ENCODE measurements at places on chromosomes 16 and 17.

DNA sequence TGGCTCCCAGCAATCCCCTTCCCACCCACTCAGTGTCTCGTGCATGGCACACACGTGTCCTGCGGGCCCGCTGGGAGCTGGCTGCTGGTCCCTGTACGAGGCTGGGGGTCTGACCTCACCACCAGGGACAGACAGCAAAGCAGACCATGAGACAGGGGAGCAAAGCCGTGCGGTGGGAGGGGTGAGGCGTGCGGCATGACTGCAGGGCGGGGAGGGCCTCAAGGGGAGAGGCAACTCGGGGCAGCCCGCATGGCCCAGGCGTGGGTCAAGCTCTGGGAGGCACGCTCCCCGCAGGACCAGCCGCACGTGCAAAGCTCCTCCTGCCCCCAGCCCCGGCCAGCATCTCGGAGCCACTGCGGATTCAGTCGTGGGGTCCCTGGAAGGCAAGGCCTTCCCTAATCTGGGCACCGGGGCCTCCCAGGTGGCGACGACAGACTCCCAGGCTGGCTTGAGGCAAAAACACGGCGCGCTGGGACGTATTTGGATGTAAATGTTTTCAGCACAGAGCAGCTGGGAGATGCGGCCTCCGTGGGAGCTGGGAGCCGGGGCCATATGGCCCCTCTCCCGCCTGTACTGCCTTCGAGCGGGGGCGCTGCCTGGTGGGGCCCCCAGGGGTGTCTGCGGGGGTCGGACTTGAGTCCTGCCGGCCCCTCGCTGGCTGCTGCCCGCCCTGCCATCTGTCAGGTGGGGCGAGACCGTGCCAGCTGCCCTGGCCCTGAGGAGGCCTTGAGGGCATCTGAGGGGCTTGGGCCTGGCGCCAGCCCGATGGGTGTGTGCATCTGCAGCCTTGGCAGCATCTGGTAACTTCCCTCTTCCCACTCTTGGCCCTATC lies 12.2 kb upstream of the CBFA2T3 start:
- no peak for DNase-seq
- peaks cover 2% of the 10 kb centered on the region for H3K4me1 ChIP-seq

GRCh38 chr16:68493412-68494070 lies 45.2 kb upstream of the SMPD3 start:
- no peaks in the 10 kb centered on the region for H3K36me3 ChIP-seq
- no peak overlapping the region for H3K27ac ChIP-seq
- no peaks in the 10 kb centered on the region for H3K4me1 ChIP-seq
- no peak for DNase-seq
- no peak overlapping the region for H3K4me3 ChIP-seq

DNA sequence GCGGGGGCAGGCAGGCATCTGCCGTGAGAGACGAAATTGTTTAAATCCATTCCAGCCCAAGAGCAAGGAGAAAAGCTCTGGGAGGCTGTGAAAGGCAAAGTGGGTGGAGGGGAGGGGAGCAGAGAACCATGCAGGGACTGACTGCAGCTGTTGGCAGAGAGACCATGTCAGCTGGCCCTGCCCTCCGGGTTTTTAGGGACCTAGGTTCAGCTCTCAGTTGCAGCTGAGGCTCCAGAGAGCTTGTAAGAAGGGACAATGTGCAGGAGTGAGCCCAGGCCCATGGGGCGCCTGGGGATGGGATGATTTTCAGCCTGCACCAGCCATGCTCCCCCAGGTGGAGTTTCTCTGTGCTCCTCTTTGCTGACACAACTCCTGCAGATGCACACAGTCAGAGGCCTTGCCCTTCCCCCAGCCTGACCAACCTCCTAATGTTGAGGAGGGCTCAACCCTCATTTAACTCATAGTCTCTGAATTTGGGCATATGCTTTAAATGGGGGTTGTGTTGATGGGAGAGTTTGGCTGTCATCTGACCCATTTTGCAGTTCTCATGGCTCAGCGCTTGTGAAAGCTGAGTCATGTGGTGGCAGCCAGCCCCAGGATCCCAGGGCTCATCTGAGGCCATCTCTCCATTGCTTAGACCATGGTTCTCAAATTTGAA lies 70.9 kb downstream of the PLXDC1 start:
- H3K36me3 ChIP-seq: no peaks in the 10 kb centered on the region
- no peak overlapping the region for H3K4me3 ChIP-seq
- DNase-seq: no peak
- peaks cover 2% of the 10 kb centered on the region for H3K4me1 ChIP-seq
- H3K27ac ChIP-seq: no peak overlapping the region
- no peaks in the 10 kb centered on the region for H3K27me3 ChIP-seq

DNA sequence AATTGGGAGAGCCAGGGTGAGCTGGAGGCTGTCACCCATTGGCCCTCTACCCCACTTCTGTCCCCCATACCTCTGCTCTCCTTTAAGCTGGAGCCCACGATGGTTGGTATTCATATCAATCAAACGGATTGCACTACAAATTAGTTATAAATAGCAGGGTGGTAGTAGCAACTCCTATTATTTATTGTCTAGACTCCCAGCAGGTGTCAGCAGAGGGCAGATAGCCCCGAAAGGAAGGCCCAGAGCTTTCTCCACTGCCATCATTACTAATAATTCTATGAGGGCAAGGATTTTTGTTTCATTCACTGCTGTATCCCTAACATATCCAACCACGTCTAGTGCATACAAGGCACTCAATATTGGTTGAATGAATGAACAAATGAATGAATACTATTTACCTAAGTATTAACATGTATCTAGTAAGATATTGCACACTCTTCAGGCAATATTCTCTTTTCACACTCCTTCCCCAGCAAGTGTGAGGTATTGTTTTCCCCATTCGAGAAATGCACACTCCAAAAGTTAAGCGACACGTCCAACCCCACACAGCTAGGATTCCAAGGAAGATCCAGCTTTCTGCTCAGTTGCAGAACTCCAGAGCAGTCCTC lies 6.3 kb downstream of the C17orf50 start:
- H3K4me1 ChIP-seq: peaks cover 11% of the 10 kb centered on the region
- no peaks in the 10 kb centered on the region for H3K36me3 ChIP-seq
- no peaks in the 10 kb centered on the region for H3K27me3 ChIP-seq

DNA sequence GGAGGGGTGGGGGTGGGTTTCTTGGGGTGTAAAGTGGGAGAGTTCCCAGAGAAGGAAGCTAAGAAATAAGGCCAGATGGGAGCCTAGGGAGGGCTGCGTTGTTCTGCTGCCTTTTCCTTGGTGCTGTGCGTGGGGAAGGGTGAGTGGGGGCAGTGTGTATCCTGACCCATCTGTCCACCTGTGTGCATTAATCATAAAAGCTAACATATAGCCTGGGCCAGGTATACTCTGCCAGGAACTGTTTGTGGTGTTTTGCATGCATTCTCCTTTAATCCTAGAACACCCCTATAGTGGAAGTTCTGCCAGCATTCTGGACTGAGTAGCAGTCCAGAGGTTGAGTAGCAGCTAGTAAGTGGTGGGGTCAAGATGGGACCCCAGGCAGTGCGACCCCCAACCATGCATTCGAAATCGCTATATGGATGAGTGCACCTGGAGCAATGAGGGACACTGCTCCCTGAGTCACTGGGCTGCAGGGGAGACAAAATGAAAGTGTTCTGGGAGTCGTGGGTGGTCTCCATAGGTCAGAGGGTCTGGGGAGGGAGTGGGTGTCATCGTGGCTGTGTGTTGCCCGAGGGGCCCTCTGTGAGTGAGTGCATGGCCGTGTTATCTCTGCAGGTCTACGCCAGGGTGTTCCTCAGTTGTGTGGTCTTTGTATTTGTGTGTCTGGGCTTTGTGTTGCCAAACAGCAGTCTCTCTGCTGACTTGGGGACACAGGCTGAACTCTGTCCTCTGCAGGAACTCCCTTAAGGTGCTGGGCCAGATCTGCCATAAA lies 1.3 kb downstream of the ERBB2 start:
- no peak overlapping the region for H3K27ac ChIP-seq
- peaks cover 6% of the 10 kb centered on the region for H3K4me1 ChIP-seq
- peak overlapping the region; percentile 5 for H3K4me3 ChIP-seq
- H3K27me3 ChIP-seq: peaks cover 40% of the 10 kb centered on the region

DNA sequence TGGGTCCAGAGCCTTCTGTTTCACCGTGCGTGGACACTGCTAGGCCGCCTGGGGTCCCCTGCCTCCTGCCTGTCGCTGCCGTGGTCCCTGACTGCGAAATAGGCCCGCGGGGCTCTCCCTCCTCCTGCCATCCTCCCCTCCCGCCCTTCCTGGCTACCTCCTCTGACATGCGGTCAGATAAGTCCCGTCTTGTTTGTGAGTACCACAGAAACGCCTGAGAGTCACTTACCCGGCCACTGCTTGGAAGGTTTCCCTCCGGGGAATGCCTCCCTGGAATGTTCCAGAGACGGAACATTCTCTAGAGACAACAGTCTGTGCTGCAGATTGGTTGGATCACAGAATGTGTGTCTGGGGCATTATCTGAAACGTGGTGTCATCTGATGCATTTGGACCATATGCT lies 22.7 kb downstream of the CIBAR2 start:
- H3K27me3 ChIP-seq: no peaks in the 10 kb centered on the region
- no peak for DNase-seq

GRCh38 chr16:23433261-23433920 lies 19.6 kb downstream of the COG7 start:
- H3K27me3 ChIP-seq: no peaks in the 10 kb centered on the region
- no peak overlapping the region for H3K27ac ChIP-seq
- peaks cover 10% of the 10 kb centered on the region for H3K36me3 ChIP-seq

GRCh38 chr17:57388131-57388725 lies 131.9 kb downstream of the MSI2 start:
- no peaks in the 10 kb centered on the region for H3K27me3 ChIP-seq
- H3K36me3 ChIP-seq: peaks cover 79% of the 10 kb centered on the region
- peaks cover 4% of the 10 kb centered on the region for H3K4me1 ChIP-seq
- H3K27ac ChIP-seq: no peak overlapping the region
- DNase-seq: no peak

DNA sequence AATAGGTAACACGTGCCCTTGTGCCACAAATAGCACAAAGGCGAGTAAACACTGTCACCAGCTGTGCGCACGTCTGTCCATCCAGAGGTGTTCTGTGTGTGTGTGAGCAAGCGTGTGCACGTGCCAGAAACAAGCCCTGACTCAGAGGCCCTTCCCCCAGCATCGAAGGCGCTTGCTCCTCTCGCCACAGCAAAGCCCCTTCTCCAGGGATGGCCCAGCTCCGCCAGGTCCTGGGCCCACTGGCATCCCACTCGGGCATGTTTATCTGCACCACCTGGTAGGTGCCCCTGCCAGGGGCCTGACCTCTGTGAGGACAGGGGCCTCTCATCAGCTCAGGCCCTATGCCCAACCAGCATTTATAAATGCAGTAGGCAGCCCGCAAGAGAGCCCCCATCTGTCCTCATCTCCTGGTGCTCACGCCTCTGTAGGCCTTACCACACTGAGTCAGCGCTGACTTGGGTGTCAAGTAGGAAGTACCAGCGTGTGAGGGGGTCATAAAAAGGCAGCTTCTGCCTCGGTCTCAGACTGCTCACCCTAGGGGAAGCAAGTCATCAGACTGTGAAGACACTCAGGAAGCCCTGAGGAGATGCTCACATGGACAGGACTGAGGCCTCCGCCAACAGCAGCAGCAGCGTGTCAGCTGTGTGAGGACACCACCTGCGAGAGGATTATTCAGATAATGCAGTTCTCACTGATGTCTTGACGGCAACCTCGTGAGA lies 10.8 kb downstream of the TMEM235 start:
- H3K36me3 ChIP-seq: no peaks in the 10 kb centered on the region
- no peak overlapping the region for H3K4me3 ChIP-seq
- H3K4me1 ChIP-seq: peaks cover 3% of the 10 kb centered on the region
- H3K27ac ChIP-seq: no peak overlapping the region
- no peak for DNase-seq

GRCh38 chr17:1446201-1446600 lies 9.8 kb downstream of the CRK start:
- DNase-seq: no peak
- H3K36me3 ChIP-seq: peaks cover 5% of the 10 kb centered on the region
- H3K4me3 ChIP-seq: no peak overlapping the region
- no peaks in the 10 kb centered on the region for H3K27me3 ChIP-seq

DNA sequence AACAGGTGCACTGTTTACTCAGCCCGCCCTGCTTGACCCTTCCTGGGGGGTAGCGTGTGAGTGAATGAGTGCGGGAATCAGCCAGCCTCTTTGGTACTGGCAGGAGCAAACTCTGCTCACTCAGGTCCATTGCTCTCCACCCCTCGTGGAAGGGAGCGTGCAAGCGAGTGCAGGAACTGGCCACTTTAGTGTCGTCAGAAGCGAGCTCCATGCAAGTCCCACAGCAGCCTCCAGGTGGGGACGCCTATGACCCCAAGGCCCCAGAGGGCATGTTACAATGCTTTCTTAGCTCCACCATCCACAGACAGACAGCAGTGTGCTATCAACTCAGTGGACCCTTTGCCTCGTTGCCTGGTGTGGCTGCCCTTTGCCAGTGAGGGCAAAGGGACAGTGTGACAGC lies 1025.1 kb upstream of the CDH8 start:
- no peak overlapping the region for H3K4me3 ChIP-seq
- DNase-seq: no peak
- H3K27me3 ChIP-seq: no peaks in the 10 kb centered on the region
- H3K4me1 ChIP-seq: no peaks in the 10 kb centered on the region
- no peak overlapping the region for H3K27ac ChIP-seq

DNA sequence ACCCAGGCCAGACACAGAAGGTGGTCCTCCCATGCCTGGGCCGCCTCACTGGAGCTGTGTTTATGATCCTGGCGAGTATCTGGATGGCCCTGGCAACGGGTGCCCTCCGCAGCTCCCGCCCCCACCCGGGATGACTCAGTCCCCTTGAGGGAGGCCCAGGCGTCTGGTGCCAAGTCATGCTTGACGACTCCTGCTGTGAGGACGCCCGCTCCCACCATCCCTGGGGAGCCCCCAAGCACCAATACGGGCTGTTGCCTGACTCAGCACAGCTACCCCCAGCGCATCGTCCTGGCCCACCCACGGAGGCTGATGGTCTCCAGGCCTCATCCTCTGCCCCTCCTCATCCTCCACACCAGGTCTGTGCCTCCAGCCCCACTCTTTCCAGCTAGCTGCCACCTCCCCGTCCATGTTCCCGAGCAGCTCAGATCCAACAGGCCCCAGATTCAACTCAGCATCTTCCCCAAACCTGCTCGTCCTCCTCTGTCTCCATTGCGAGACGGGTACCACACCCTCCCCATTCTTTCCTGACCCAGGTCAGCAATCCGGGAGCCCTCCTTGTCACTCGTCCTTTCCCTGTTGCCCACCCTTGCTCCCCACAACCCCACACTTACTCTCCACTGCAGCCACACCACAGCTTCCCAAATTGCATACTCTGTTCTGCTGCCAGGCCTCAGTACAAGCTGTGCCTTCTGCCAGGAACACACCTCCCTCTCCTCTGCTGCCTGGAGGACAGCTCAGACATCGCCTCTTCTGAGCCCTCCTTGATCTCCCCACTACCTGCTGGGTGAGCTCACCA lies 2.6 kb downstream of the CAMKK1 start:
- no peak overlapping the region for H3K27ac ChIP-seq
- no peaks in the 10 kb centered on the region for H3K36me3 ChIP-seq
- peaks cover 42% of the 10 kb centered on the region for H3K4me1 ChIP-seq
- no peaks in the 10 kb centered on the region for H3K27me3 ChIP-seq
- H3K4me3 ChIP-seq: no peak overlapping the region
- DNase-seq: no peak

- H3K4me3 ChIP-seq: no peak overlapping the region
- no peak for DNase-seq
- no peaks in the 10 kb centered on the region for H3K36me3 ChIP-seq
- H3K27ac ChIP-seq: no peak overlapping the region
- H3K4me1 ChIP-seq: no peaks in the 10 kb centered on the region
- H3K27me3 ChIP-seq: peaks cover 5% of the 10 kb centered on the region
Measured at GRCh38 chr16:81189100-81189664, 49.3 kb upstream of the BCO1 start.
